ENCODE measurements at places on chromosomes 1 and 21.

DNA sequence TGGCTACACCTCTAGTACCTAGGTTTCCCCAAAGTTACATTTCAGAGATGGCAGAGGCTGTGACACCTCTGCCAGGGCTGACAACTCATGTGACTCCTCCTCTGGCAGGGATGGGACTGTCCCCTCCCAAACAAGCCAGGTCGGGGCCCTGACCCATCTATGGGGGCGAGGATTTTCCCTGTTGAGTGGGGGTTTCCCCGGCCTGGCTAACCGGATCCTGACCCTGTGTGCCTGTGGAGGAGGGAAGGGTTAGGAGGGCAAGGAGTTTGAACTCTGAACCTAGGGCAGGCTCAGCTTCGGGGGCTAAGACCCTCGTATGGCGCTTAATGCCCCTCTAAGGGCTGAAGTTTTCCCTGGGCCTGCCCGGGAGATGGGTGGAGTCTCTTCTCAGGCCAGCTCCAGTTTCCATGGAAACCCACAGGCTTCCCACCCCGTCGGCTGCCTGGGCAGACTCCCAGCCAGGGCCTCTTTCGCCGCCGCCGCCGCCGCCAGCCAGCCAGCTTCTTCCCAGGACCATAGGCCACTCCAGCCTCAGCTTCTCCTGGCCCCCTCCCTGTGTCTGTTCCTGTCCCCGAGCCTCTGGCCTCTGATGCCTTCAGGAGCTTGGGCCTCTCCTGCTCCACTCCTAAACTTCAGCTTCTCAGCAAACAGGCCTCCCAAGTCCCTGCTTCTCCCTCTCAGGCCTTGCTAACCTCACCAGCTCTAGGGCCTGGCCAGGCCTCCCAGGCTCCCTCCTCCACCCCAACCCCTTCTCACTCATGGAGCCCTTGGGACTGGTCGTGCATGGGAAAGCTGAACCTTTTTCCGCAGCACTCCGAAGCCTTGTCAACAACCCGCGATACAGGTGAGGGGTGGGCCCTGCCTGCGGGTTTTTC is at the start of gene BTBD19:
TSS of gene BTBD19 (plus strand) at position 461 of the 875 bp plus-strand sequence. CDS start at position 759, 298 bp downstream.
- peak; percentile 87 for DNase-seq

GRCh38 chr1:25927521-25928265 is 21.5 kb upstream of the STMN1 start:
- DNase-seq, result no peak

DNA sequence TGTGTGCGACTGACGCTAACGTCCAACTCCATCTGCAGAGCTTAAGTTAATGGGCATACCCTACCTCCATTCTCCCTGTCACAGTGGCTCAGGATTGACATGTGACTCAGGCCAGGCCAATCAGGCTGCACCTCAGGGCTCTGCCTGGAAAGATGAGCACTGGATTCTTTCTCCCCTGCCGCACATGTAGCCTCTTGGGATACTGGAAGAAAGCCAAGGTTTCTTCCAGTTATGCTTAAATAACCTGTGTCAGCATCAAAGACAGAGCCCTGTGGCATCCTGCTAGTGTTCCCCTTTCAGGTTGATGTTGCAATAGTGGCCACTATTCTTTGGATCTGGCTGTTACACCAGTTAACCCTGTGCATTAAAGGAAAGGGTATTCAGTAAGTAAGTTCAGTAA is 55.0 kb upstream of the SYT6 start:
- DNase-seq, result peak; percentile 19

GRCh38 chr1:103283841-103284669 is 175.7 kb upstream of the COL11A1 start:
- DNase-seq, result peak; percentile 52

- no peak for DNase-seq
These were observed 142.3 kb downstream of the MIS18A start for GRCh38 chr21:32136546-32136945.

GRCh38 chr1:42173961-42174735 is 9.6 kb upstream of the GUCA2A start:
- peak; percentile 60 for DNase-seq

GRCh38 chr1:176551146-176551545 is 88.2 kb downstream of the PAPPA2 start:
- DNase-seq, result no peak

DNA sequence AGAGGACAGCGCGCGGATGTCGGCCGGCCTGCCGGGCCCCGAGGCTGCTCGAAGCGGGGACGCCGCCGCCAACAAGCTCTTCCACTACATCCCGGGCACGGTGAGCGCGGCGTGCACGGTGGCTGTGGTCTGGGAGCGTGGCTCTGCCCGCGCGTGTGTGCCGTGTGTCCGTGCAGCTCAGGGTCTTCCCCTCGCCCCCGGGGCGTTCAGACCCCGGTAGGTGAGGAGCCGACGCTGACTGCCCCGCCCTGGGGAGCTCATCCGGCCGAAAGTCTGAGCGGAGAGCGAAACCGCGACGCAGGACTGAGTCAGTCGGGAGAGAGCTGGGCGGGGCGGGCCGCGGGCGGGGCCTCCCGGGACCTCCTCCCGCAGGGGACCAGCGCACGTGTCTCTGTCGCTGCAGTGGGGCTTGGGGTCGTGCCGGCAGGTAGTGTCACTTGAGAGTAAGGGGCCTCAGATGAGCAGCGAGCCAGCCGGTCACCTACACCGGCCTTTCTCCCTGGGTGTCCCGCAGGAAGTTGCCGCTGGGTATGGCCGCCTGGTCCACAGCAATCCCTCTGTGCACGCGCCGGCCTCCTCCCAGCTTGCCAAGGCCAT is 520 bp downstream of the PLEKHN1 start:
- DNase-seq, result peak; percentile 65

DNA sequence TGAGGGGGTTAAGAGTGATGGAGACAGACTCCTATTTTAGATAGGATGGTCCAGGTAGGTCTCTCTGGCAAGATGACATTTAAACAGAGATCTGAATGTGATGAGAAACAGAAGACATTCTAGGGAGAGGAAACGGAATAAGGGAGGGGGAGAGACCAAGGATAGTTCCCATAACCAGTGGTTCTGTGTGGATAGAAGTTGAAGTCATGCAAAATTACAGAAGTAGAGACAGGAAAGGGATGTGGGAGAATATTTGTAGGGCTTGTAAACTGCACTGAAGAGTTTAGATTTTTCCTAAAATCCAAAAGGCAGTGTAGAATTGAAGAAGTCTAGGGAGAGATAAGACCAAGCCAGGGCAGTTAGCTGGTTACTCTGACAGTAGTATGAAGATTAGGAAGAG is 200.6 kb downstream of the GRIK1 start:
- no peak for DNase-seq

- DNase-seq, result peak; percentile 31
These were observed 177.4 kb downstream of the AKT3 start for GRCh38 chr1:243672539-243673074.

- no peak for DNase-seq
These were observed 430.9 kb downstream of the HLX start for GRCh38 chr1:221310180-221310579.

GRCh38 chr1:207944571-207944970 is 33.6 kb upstream of the CD34 start:
- DNase-seq, result peak; percentile 61

DNA sequence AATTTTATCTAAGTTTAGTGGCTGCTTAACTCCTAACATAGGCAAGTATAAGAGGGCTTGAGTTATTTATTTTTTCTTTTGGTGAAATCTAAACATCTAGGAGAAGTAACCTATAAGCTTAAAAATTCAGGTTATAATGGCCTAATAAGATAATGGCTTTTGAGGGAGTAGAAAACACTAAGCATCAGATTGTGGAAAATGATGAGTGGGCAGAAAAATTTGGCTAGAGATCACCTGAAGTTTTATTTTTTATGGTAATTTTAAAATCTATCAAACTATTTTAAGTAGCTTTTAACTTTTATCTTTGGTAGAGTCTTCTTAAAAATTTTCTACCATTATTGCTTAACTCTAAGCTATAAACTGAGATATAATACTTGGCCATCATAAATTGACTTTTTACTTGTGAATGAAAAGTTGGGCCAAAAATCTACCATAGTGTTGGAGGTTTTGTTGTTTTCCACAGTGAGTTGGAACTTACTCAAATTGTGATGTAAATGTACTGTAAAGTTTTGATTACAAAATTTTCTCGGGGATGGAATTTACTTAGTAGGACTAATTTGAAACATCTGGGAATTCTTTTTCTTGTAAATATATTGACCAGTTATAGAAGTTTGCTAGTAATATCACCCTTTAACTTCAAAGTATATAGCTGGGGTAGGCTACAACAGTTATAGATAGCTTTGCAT is 63.9 kb downstream of the USP25 start:
- peak; percentile 44 for DNase-seq

DNA sequence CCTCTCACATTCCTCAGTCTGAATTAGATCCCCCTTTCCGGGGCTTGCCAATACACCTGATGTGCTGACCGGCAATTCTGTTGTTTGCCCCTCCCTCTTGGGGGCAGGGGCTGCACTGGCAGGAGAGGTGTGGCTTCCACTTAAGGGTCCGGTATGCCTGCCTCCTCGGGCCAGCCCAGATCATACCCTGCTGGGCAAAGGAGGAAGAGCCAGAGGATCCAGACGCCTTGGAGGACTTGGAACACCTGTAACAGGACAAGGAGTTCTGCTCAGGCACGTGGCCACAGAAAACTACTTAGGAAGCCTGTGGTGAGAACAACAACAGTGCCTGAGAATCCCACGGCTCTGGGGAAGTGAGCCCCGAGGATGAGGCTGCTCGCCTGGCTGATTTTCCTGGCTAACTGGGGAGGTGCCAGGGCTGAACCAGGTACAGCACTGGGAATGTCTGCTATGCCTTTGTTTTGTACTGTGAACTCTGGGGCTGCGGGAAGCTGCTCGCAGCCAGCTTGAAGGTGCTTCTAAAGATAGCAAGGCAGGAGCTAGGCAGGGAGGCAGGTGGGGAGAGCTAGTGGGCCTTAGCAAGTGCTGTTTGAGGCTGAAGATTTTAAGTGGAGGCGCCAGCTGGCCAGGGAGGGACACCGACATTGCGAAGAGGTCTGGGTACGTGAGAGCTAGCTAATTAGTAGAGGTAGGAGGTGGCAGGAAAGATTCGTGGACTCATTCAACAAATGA is at the start of gene SMPDL3B:
TSS of gene SMPDL3B (plus strand) at position 183 of the 732 bp plus-strand sequence. CDS start at position 367, 184 bp downstream.
- DNase-seq, result no peak

DNA sequence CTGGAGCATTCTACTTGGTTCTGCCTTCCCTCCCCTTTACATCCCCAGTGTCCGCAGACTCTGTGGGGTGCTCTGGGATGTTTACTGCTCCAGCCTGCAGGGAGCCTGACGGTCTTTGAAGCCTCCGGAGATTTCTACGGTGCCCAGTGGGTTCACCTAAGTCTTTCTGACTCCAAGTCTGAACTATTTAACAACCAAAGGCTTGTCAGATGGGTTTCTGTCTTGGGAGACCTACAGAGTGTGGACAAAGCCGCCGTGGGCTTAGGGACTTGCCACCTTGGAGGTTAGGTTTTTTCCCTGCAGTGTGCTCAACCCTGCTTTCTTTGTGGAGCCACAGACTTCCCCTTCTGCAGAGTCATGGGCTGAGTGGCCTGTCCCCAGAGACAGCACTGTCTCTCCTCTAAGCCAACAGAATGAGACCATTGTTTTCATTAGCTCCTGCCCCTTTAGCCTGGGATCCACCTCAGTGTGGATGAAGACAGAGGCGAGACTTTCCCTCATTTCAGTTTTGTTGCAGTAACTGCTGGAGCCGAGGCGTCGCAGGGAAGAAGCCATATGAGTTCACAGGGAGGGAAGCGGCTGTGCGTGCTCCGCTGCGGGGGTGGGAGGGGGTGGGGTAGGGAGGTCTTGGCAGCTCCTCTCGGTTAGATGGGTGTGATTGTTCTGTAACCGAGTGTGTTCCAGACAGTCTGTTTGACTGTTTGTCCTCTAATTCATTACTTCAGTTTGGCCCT is 120.7 kb downstream of the CNIH3 start:
- DNase-seq, result peak; percentile 70

- peak; percentile 23 for DNase-seq
These were observed 20.9 kb downstream of the HLCS start for GRCh38 chr21:36945496-36946138.

DNA sequence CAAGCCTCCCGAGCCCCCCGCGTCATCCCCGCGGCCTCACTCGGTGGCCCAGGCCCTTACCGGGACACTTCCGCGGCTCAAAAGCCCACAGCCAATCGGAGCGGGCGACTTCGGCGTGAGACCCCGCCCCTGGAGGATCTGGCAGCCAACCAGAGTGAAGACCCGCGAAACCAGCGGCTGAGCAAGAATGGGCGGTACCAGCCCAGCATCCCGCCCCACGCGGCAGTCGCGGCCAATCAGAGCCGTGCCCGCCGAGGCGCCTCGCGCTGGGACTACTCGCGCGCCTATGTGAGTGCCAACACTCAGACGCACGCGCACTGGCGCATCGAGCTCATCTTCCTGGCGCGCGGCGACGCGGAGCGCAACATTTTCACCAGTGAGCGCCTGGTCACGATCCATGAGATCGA is 22.5 kb downstream of the DISP3 start:
- peak; percentile 14 for DNase-seq

DNA sequence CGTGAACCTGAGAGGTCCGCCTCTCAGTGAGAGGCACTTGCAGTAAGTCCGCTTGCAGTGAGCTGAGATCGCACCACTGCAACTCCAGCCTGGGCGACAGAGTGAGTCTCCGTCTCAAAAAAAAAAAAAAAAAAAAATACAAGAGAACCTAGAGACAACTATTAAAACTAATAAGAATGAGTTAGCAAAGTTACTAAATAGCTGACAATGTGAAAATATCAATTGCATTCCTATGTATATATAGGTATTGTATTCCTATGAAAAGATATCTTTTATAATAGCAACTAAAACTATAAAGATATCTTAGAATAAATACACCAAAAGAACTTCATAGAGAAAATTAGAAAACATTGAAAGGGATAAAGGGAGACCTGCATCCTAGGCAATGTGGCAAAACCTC is 20.3 kb downstream of the FLVCR1 start:
- DNase-seq, result no peak

DNA sequence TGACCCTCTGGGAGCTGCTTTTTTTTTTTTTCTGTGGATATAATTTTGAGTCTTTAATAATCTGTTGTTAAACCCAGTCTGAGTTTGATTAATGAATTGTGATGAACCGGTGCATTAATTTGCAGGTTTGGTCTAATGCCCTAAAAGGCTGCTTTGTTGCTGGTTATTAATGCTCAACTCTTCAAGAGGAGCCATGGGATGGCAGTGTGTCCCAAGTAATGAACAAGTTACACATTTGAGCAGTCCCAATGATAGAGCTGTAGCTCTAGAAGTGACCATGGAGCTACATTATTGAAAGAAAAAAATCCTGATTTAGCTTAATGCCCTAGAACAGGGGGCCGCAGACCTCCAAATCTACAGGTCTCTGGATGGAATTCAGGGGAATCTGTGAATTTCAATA is 53.1 kb downstream of the RWDD3 start:
- no peak for DNase-seq

GRCh38 chr1:64265141-64265540 is 61.7 kb downstream of the UBE2U start:
- no peak for DNase-seq

DNA sequence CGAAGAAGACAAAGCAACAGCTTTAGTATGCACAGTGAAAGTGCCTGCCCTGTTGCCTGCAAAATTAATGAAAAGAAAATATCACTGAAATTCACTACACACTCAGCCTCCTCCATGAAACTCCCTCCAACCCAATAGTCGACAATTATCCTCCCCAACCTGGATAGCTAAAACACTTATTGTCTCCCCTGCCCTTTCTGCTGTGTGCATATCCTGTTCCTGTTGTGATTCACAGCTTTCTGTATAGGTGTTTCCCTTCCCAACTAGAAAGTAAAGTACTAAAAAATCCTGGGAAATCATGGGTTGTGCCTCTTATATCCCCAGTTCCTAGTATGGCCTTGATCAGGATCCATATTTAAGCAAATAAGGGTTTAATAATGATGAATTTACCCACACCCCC is 412.1 kb downstream of the LTN1 start:
- no peak for DNase-seq

All from fibroblast of skin of right quadriceps (primary cell).